Esophagus squamous epithelium (tissue), 5 donors: ENCODE measurements at places on chromosomes 5 and 9. TPM values are rescaled to one million over a fixed set of nuclear protein-coding genes. Genes with fewer than 3 reads are reported as not detected.
A peak's percentile ranks its signal among the peaks of the same experiment; 100 is the strongest.

The CCNI2 gene
- total RNA-seq = not detected

The PLK2 gene
- 227 TPM for total RNA-seq

The UNC5A gene
- not detected for total RNA-seq

GRCh38 chr9:104872656-104873488 lies 55.1 kb downstream of the ABCA1 start:
- DNase-seq = no peak
- H3K27ac ChIP-seq = peak overlapping the region; percentile 66
- H3K4me3 ChIP-seq = no peak overlapping the region
- H3K36me3 ChIP-seq = no peaks in the 10 kb centered on the region

- no peak for DNase-seq
- no peaks in the 10 kb centered on the region for H3K36me3 ChIP-seq
- no peaks in the 10 kb centered on the region for H3K27me3 ChIP-seq
- peak overlapping the region; percentile 78 for H3K27ac ChIP-seq
- H3K4me3 ChIP-seq = no peak overlapping the region
These were observed 329.3 kb downstream of the PIK3R1 start for GRCh38 chr5:68544648-68545552.

The NUTM2F gene
- not detected for total RNA-seq

The FOXD4 gene
- total RNA-seq = 0.22 TPM

The CTXN3 gene
- 0.13 TPM for total RNA-seq

GRCh38 chr5:133396187-133396741 lies 216.1 kb downstream of the FSTL4 start:
- no peak overlapping the region for H3K4me3 ChIP-seq
- H3K27ac ChIP-seq = no peak overlapping the region
- no peaks in the 10 kb centered on the region for H3K27me3 ChIP-seq
- DNase-seq = no peak

DNA sequence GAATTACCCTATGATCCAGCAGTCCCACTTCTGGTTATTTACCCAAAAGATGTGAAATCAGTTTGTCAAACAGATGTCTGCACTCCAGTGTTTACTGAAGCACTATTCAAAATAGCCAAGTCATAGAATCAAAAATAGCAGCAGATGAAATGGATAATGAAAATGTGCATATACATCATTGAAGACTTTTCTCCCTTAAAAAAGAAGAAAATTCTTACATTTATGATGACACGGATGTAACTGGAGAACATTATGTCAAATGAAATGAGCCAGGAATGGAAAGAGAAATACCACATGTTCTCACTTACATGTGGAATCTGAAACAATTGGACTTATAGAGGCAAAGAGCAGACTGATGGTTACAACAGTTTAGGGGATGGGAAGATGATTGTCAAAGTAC lies 21.5 kb upstream of the PLEKHG4B start:
- H3K4me1 ChIP-seq = no peaks in the 10 kb centered on the region
- H3K27ac ChIP-seq = no peak overlapping the region
- DNase-seq = no peak
- no peaks in the 10 kb centered on the region for H3K27me3 ChIP-seq
- no peak overlapping the region for H3K4me3 ChIP-seq

The FCN2 gene
- not detected for total RNA-seq

GRCh38 chr9:7507566-7508270 lies 291.9 kb downstream of the DMAC1 start:
- H3K4me3 ChIP-seq = no peak overlapping the region
- no peak overlapping the region for H3K27ac ChIP-seq
- no peak for DNase-seq
- H3K4me1 ChIP-seq = no peaks in the 10 kb centered on the region

The MYOZ3 gene
- total RNA-seq = not detected

GRCh38 chr5:124783285-124783684 lies 36.8 kb upstream of the ZNF608 start:
- H3K27ac ChIP-seq = no peak overlapping the region
- H3K36me3 ChIP-seq = no peaks in the 10 kb centered on the region
- DNase-seq = no peak
- no peaks in the 10 kb centered on the region for H3K27me3 ChIP-seq
- H3K4me3 ChIP-seq = no peak overlapping the region

The FBXL7 gene
- 0.68 TPM for total RNA-seq

- DNase-seq = no peak
- H3K36me3 ChIP-seq = no peaks in the 10 kb centered on the region
- H3K27ac ChIP-seq = no peak overlapping the region
- no peaks in the 10 kb centered on the region for H3K4me1 ChIP-seq
- no peak overlapping the region for H3K4me3 ChIP-seq
- H3K27me3 ChIP-seq = no peaks in the 10 kb centered on the region
These were observed 40.3 kb upstream of the CDKN2AIPNL start for GRCh38 chr5:134451936-134452505.

The SEMA6A gene
- 3.0 TPM for total RNA-seq

DNA sequence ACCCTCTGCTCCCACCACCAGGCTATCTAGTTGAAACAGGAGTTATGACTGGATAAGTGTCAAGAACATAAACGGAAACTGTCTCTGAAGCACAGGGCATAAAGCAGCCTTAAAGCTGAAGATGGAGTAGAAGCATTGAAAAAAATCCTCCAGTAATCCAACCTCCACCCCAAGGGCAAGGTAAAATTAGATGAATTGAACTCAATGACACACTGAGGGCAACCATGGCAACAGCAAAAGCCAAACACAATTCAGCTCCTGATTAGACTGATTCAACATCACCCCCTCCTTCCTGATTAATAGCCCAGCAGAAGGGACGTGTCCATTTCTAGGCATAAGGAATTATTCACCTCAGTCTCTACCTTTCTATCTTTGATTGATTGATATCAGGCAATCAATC lies 183.2 kb upstream of the MAP3K1 start:
- no peak for DNase-seq
- H3K4me3 ChIP-seq = no peak overlapping the region
- H3K36me3 ChIP-seq = no peaks in the 10 kb centered on the region
- no peak overlapping the region for H3K27ac ChIP-seq
- peaks cover 23% of the 10 kb centered on the region for H3K4me1 ChIP-seq

DNA sequence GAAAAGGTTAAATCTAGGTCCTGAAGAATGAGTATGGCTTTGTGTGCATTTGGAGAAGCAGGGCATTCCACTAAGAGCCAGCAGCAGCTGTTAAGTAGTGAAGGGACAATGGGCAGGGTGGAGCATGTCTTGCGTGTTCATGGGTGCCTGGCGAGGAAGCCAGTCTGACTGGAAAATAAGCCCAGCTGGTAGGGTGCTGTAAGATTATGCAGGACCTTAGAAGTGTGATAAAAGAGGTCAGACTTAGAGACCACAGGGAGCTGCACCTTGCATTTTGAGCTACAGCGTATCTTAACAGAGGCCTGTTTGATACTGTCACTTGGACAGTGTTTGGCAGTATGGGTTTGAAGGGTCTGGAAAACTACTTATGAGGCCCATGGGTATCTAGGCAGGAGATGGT lies 131.7 kb upstream of the ELL2 start:
- no peak for DNase-seq
- no peaks in the 10 kb centered on the region for H3K36me3 ChIP-seq
- H3K27me3 ChIP-seq = no peaks in the 10 kb centered on the region
- peak overlapping the region; percentile 84 for H3K27ac ChIP-seq
- H3K4me1 ChIP-seq = peaks cover 17% of the 10 kb centered on the region
- no peak overlapping the region for H3K4me3 ChIP-seq

- DNase-seq = no peak
- H3K36me3 ChIP-seq = no peaks in the 10 kb centered on the region
- no peak overlapping the region for H3K27ac ChIP-seq
- H3K4me1 ChIP-seq = peaks cover 10% of the 10 kb centered on the region
These were observed 208.1 kb upstream of the S1PR3 start for GRCh38 chr9:88782931-88783710.

The CCNO gene
- total RNA-seq = 1.1 TPM

GRCh38 chr5:11387382-11387781 lies 516.9 kb downstream of the CTNND2 start:
- H3K36me3 ChIP-seq = no peaks in the 10 kb centered on the region
- no peak for DNase-seq
- H3K4me1 ChIP-seq = peaks cover 12% of the 10 kb centered on the region
- H3K27ac ChIP-seq = no peak overlapping the region
- H3K4me3 ChIP-seq = no peak overlapping the region

GRCh38 chr9:111186021-111186530 lies 143.9 kb downstream of the OR2K2 start:
- no peaks in the 10 kb centered on the region for H3K4me1 ChIP-seq
- no peak for DNase-seq
- no peak overlapping the region for H3K27ac ChIP-seq
- no peaks in the 10 kb centered on the region for H3K36me3 ChIP-seq
- H3K27me3 ChIP-seq = no peaks in the 10 kb centered on the region
- H3K4me3 ChIP-seq = no peak overlapping the region

The SPINK7 gene
- total RNA-seq = 241 TPM

- no peaks in the 10 kb centered on the region for H3K4me1 ChIP-seq
- no peak overlapping the region for H3K27ac ChIP-seq
- H3K36me3 ChIP-seq = no peaks in the 10 kb centered on the region
- no peak overlapping the region for H3K4me3 ChIP-seq
These were observed 73.6 kb upstream of the DAB2 start for GRCh38 chr5:39498278-39498952.

DNA sequence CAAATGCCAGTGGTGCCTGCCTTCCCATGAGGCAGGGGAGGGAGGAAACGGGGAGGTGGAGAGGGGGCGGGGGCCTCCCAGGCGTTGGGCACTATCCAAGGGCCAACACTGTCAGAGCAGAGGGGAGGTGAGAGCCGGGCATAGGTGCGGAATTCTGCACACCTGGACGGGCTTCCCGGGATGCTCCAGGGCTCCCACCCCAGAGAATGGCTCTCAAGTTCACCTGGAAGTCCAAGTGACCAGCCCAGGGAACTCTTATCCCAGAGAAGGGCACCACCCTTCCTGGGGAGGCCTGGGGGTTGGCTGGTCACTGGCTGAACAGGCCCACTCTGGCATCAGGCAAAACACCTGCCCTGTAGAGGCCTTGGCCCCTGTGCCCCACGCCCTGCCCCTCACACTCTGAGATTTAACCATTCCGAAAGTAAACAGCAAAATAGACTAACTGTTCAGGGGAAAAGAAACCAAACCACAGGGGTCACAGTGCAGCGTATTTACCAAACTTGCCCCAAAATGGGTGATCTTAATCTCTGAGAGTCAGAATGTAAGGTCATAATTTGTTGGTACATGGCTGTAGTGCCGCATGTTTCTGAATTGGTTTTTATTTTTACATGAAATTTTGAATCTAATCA lies 2.7 kb downstream of the CSF2 start:
- no peaks in the 10 kb centered on the region for H3K27me3 ChIP-seq
- no peak overlapping the region for H3K4me3 ChIP-seq
- no peak overlapping the region for H3K27ac ChIP-seq

GRCh38 chr5:56055859-56056258 lies 61.1 kb upstream of the IL6ST start:
- no peaks in the 10 kb centered on the region for H3K36me3 ChIP-seq
- peaks cover 18% of the 10 kb centered on the region for H3K4me1 ChIP-seq
- no peak overlapping the region for H3K27ac ChIP-seq
- DNase-seq = no peak
- H3K4me3 ChIP-seq = no peak overlapping the region

- no peak overlapping the region for H3K27ac ChIP-seq
- H3K4me1 ChIP-seq = no peaks in the 10 kb centered on the region
- no peak overlapping the region for H3K4me3 ChIP-seq
- H3K27me3 ChIP-seq = no peaks in the 10 kb centered on the region
- no peak for DNase-seq
These were observed 136.9 kb upstream of the EGFLAM start for GRCh38 chr5:38121420-38121819.

The GABRA1 gene
- total RNA-seq = not detected

DNA sequence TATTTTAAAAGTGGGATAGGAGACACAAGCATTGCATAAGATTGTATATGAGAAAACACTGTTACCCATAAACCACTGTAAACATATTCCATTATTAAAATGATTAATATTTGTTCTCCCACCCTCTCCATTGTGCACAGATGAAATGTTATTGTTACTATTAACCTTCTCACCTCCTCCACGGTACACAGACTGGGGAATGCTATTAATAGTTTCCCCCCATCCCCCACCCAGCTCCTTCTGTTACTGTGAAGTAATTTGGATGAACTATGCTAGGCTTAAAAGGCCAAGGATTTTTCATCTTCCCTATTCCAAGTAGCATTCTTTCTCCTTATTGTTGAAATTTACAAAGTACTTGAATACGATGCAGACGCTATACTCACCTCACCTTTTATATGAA lies 91.4 kb downstream of the JAKMIP2 start:
- H3K4me3 ChIP-seq = no peak overlapping the region
- H3K27me3 ChIP-seq = no peaks in the 10 kb centered on the region
- no peaks in the 10 kb centered on the region for H3K36me3 ChIP-seq
- H3K27ac ChIP-seq = no peak overlapping the region
- H3K4me1 ChIP-seq = no peaks in the 10 kb centered on the region
